Heart right ventricle (tissue), 16 donors: ENCODE measurements at places on chromosomes 4 and X. TPM values are rescaled to one million over a fixed set of nuclear protein-coding genes. Genes with fewer than 3 reads are reported as not detected.
A peak's percentile ranks its signal among the peaks of the same experiment; 100 is the strongest.

GRCh38 chr4:157964463-157964862 is 208.4 kb downstream of the GASK1B start:
- H3K36me3 ChIP-seq = no peaks in the 10 kb centered on the region
- DNase-seq = no peak
- H3K4me1 ChIP-seq = no peaks in the 10 kb centered on the region

Gene CT45A3
- total RNA-seq = not detected

DNA sequence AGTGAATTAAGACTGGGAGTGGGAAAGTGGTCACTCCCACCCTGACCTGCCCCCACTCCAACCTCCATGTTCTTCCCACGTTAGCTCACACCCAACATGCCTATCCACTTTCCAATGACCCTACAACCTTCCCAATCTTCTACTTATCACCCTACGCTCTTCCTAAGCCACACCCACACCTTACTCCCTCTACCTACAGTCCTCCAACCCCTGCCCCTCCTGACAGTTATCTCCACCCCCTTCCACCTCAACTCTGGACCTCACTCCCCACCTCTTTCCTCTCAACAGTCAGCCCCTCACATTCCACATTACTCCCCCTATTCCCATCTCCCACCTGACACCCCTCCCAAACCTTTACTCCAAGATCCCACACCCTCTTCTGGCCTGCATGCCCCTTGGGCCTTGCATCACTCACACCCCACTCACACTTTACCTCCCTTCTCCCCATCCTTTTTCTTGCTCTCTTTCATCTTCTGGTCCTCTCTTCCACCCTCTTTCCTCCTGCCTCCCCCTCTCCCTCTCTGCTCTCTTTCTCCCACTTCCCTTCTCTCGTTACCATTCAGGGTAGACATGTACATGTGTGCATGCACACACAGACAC is 6.9 kb downstream of the NALF2 start:
- H3K36me3 ChIP-seq = no peaks in the 10 kb centered on the region
- DNase-seq = no peak
- no peaks in the 10 kb centered on the region for H3K4me1 ChIP-seq

DNA sequence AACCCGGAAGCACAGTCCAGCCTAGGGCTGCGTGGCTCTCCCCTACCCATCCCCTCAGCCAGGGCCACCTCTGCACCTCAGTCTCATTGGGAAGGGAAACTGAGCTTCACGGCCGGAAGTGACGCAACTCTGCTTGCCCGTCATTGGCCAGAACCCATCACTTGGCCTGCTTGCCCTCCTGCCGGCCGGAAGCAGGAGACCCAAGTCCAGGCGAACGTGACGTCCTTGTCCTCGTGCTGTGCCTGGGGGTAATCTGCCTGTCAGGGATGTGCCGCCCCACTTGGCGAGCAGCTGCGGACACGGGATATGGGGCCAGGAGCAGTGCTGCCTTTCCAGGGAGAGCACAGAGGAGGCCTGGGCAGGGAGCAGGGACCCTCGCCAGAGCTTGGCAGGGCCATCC is 31.2 kb downstream of the ZFYVE28 start:
- no peaks in the 10 kb centered on the region for H3K4me1 ChIP-seq
- no peak for DNase-seq
- H3K27me3 ChIP-seq = peaks cover 10% of the 10 kb centered on the region
- H3K4me3 ChIP-seq = no peak overlapping the region
- H3K36me3 ChIP-seq = no peaks in the 10 kb centered on the region

Gene EDNRA
- 6.7 TPM for total RNA-seq

GRCh38 chr4:173214231-173214630 is 45.6 kb downstream of the GALNT7 start:
- peaks cover 10% of the 10 kb centered on the region for H3K4me1 ChIP-seq
- H3K27me3 ChIP-seq = no peaks in the 10 kb centered on the region
- no peak overlapping the region for H3K27ac ChIP-seq
- H3K36me3 ChIP-seq = no peaks in the 10 kb centered on the region
- DNase-seq = no peak

DNA sequence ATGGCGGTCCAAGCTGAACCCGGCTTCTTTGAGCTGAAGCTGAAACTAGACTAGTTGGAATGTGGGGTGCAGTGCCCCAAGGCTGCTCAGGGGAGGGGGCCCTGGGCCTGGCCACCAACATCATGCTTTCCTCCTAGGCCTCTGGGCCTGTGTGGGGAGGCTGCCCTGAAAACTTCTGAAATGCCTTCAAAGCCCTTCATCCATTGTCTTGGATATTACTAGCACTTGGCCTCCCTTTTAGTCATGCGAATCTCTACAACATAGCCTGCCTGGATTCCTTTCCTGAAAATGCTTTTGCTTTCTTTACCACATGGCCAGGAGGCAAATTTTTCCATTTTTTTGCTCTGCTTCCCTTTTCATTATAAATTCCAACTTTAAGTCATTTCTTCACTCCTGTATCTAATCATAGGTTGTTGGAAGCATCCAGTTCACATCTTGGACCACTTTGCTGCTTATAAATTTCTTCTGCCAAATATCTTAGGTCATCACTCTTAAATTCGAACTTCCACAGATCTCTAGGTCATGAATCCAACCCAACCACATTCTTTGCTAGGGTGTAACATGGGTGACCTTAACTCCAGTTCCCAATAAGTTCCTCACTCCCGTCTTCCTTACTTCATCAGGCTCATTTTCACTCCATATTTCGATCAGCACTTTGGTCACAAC is 103.4 kb downstream of the DDIT4L start:
- peak overlapping the region; percentile 12 for H3K27ac ChIP-seq
- DNase-seq = no peak
- H3K4me3 ChIP-seq = no peak overlapping the region
- H3K36me3 ChIP-seq = no peaks in the 10 kb centered on the region
- no peaks in the 10 kb centered on the region for H3K27me3 ChIP-seq
- no peaks in the 10 kb centered on the region for H3K4me1 ChIP-seq

Gene SPOCK3
- not detected for total RNA-seq

- H3K4me1 ChIP-seq = no peaks in the 10 kb centered on the region
- no peak for DNase-seq
- no peak overlapping the region for H3K27ac ChIP-seq
- no peak overlapping the region for H3K4me3 ChIP-seq
These were observed 105.4 kb downstream of the HS6ST2 start for GRCh38 chrX:132853040-132853439.

GRCh38 chr4:17580969-17581368 is 4.0 kb downstream of the LAP3 start:
- peaks cover 40% of the 10 kb centered on the region for H3K36me3 ChIP-seq
- DNase-seq = no peak
- no peaks in the 10 kb centered on the region for H3K27me3 ChIP-seq
- H3K27ac ChIP-seq = peak overlapping the region; percentile 5
- peaks cover 51% of the 10 kb centered on the region for H3K4me1 ChIP-seq

DNA sequence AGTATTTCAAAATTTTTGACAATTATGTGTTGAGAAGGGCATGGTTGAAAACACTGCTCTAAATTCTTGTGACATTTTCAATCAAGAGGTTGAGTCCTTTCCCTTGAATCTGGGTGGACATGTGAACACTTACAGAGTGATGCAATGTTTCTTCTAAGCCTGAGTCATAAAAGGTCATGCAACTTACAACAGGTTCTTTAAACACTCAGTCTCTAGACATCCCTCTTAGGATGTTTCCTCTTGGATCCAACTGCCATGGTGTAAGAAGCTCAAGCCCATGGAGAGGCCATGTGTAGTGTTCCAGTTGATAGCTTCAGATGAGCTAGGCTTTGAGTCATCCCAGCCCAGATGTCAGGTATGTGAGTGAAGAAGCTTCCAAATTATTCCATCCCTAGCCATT is 232.2 kb upstream of the MAOA start:
- H3K27me3 ChIP-seq = no peaks in the 10 kb centered on the region
- DNase-seq = no peak
- no peaks in the 10 kb centered on the region for H3K36me3 ChIP-seq
- no peaks in the 10 kb centered on the region for H3K4me1 ChIP-seq
- no peak overlapping the region for H3K4me3 ChIP-seq

DNA sequence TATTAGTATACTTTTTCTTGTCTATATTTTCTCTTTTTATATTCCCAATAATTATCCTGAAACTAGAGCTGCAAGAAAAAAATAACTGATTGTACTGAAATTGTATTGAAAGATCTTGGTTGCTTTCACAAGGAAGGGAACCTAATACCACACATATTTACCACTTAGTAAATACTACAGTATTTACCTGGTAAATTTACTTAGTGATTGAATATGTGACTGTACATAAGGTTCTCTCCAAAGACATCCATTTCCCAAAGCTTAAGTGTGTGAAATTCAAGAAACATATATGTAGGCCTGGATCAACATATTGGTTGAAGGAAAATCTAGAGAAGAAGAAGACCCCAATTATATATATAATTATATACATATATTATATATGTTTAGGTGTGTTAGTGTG is 1272.7 kb downstream of the C4orf33 start:
- no peaks in the 10 kb centered on the region for H3K36me3 ChIP-seq
- DNase-seq = no peak
- no peak overlapping the region for H3K4me3 ChIP-seq
- H3K27ac ChIP-seq = no peak overlapping the region
- H3K27me3 ChIP-seq = no peaks in the 10 kb centered on the region

GRCh38 chrX:110046001-110046400 is 43.1 kb downstream of the TMEM164 start:
- H3K27me3 ChIP-seq = no peaks in the 10 kb centered on the region
- H3K27ac ChIP-seq = peak overlapping the region; percentile 81
- DNase-seq = no peak
- peaks cover 26% of the 10 kb centered on the region for H3K4me1 ChIP-seq

Gene TSPAN7
- 14.3 TPM for total RNA-seq

Gene USP17L11
- not detected for total RNA-seq

Gene AWAT2
- not detected for total RNA-seq

- H3K36me3 ChIP-seq = no peaks in the 10 kb centered on the region
- H3K27me3 ChIP-seq = no peaks in the 10 kb centered on the region
- DNase-seq = no peak
- H3K27ac ChIP-seq = no peak overlapping the region
- H3K4me1 ChIP-seq = no peaks in the 10 kb centered on the region
These were observed 35.9 kb downstream of the MAGEA1 start for GRCh38 chrX:153214934-153215333.

GRCh38 chr4:33751050-33751449 is 2493.3 kb downstream of the ARAP2 start:
- H3K36me3 ChIP-seq = no peaks in the 10 kb centered on the region
- no peak overlapping the region for H3K4me3 ChIP-seq
- no peak overlapping the region for H3K27ac ChIP-seq
- H3K27me3 ChIP-seq = no peaks in the 10 kb centered on the region
- H3K4me1 ChIP-seq = no peaks in the 10 kb centered on the region
- DNase-seq = no peak
